ENCODE measurements at places on chromosomes 12 and 14.

GRCh38 chr14:105322791-105323556, 8.4 kb downstream of the PACS2 start:
- no peak for DNase-seq

- DNase-seq, result no peak
These were observed 209.6 kb downstream of the EMP1 start for GRCh38 chr12:13405961-13406703.

GRCh38 chr12:96824074-96824837, 82.8 kb upstream of the NEDD1 start:
- DNase-seq, result no peak

DNA sequence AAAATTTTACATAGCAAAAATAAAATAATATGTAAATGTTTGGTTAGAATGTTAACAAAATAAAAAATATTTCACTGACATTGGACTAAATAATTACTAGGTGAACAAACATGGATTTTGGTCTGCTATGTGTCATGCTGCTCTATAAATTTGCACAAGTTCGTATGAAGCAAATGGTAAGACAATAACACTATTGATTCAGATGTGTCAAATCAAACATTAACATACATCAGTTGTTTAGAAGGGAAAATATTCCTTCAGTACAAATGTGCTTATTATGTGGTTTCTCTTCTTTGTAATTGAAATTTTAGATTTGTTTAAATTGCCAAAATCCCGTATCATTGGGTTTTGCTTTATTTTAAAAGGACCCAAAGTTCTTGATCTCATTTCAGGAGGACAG, 46.9 kb downstream of the PAWR start:
- no peak for DNase-seq

GRCh38 chr12:105920161-105920684, 218.5 kb downstream of the NUAK1 start:
- DNase-seq, result no peak

DNA sequence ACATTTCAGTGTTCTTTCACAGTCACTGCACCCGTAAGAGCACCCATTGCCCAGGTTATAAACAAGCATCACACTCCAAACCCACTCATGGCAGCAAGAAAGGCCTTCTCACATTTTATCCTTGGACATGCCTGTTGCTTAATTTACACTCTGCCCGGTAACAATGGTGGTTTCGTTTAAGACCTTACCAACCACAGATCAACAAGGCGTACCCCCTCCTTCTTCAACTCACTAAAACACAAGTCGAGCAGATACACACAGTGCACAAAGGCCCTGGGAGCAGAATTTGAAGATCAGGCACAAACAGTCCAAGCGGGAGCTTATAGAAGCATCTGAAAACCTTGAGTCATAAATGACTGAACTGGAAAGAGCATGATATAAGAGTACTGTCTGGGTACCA, 98.1 kb downstream of the GALC start:
- DNase-seq, result no peak

GRCh38 chr14:74349757-74350156, 1.5 kb downstream of the VRTN start:
- DNase-seq, result no peak

DNA sequence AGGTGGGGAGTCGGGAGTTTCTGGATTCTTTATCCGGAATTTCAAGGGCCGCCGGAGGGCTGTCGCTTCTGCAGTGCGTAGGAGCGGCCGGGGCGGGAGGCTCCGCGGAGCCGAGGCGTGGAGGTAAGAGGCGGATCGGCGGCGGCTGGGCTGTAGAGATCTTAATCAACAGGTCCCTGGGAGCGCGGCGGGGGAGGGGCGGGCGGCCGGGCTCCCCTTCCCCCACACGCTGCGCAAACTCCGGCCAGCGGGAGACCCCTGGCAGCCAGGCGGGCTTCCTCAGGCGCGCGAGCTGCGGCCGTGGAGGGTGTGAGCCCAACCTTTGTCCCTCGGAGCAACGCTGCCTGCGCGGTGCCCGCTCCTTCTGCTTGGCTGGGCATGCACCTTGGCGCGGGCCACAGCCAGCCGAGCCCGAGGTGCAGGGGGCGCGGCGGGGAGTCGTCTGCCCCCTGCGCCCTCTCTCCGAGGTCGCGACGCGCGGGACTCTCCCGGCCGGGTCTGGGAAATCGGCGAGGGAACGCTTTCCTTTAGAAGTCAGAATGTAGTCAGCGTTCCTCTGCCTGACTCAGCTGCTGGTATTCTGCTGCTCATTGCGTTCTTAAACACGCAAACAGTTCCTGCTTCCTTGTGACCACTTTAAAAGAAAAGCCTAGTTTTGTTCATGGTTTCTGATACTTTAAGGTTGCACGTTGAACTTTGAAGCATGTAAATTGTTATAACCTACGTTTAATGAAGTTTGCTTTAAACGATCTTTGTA, at the start of gene PALS1:
TSS of gene PALS1 (plus strand) at position 25 of the 757 bp plus-strand sequence. CDS start 37,736 bp downstream, outside the sequence.
- peak; percentile 57 for DNase-seq

DNA sequence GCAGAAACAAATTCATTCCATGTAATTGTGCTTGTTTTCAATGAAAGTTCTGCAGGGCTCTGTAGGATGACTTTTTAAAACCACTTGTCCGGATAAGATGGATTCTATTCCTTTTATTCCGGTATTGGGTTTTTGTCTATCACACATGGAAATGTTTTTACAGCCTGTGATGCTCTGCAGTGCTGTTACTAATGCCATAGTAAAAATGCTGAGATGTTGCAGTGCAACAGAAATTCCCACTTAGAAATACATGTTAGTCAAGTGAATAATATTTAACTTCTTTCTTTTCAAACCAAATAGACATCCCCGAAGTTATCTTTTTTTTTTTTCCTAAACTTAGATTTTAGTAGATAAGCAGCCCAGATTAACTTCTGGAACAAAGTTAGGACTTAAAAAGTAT, 71.9 kb downstream of the RASSF8 start:
- DNase-seq, result no peak

DNA sequence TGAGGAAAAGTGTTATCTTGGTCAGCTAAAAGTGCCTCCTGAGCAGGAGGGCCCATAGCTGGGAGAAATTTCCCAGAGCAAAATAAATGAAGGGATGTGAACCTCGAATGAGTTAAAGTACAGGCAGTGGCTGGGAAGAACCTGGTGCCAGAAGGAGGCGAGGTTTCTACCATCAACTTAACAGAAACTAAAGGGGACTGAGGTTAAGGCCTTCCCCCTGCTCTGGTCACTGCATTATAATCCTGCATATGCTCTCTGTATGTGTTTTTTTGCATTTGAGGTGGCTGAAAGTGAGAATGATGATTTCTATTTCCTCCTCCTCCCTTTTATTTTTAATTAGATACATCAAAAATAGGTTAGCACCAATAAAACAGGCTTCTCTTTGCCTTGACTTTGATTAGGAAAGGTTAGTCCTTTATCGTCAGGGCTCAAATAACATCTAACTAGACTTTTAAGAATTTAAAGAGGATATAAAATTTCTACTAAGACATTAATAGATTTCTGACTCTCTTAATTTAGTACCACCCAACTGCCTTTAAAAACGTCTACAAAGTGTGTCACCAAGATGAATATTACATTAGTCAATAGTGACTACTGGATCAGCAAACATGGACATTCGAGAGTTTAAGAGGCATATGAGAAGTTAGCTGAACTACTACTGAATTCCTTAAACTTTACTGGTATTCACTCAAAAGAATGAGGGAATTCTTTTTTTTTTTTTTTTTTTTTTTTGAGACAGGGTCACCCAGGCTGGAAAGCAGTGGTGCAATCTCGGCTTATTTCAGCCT, 49.2 kb downstream of the GALNT4 start:
- no peak for DNase-seq

- DNase-seq, result no peak
These were observed 8.3 kb upstream of the TMEM106C start for GRCh38 chr12:47955059-47955458.

DNA sequence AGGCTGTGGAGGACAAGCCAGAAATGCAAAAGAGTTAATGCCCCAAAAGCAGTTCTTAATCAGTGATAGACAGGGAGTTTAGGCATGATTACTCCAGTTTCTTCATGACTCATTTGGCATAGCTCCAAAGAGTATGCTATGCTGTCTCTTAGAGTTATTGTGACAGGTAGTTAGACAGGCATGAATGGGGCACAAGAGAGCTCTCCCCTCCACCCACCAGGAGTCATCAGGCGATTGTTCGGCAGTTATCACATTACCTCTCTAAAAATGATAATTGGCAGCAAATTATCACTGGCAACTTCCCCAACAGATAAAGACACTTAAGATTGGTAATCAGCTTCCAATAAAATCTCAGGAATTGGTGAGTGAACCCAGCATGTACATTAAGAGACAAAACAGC, 320.1 kb downstream of the DAD1 start:
- DNase-seq, result peak; percentile 69

GRCh38 chr12:124506145-124506831, 61.1 kb downstream of the NCOR2 start:
- no peak for DNase-seq

- no peak for DNase-seq
These were observed 23.8 kb downstream of the GRIN2B start for GRCh38 chr12:13957576-13957975.

DNA sequence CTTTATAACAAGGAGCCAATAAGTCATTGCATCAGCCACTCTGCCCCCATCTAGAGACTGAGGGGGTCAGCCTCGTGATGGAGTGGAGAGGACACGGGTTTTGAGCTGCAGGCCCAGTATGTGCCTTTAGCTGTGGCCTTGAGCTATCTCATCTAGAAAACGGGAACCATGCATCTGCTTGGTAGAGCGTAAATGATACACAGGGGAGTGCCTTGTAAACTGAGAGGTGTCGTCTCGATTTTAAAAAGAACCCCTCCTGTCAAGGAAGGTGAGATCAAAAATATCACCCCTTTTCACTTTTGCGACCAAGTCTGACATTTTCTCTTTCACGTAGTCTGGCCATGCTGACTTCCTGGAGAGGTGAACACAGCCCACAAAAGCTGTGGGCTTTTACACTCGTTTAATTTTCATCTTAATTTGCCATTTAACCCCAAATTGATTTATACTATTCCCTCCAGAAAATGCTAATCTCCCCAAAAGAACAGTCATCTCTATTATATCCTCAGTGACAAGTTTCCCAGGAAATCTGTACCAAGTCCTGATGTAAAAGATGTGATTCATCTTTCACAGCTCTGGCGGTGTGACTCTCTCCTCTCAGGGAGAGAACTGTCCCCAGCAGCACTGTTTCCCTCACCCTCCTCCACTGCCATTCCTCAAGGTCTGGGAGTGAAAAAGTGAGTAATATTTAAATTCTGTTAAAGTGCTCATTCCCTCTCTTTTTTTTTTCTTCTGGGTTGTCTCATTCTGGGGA, 30.6 kb downstream of the VCPKMT start:
- peak; percentile 54 for DNase-seq

GRCh38 chr12:12916135-12916944, 25.0 kb downstream of the GPRC5A start:
- DNase-seq, result peak; percentile 53

DNA sequence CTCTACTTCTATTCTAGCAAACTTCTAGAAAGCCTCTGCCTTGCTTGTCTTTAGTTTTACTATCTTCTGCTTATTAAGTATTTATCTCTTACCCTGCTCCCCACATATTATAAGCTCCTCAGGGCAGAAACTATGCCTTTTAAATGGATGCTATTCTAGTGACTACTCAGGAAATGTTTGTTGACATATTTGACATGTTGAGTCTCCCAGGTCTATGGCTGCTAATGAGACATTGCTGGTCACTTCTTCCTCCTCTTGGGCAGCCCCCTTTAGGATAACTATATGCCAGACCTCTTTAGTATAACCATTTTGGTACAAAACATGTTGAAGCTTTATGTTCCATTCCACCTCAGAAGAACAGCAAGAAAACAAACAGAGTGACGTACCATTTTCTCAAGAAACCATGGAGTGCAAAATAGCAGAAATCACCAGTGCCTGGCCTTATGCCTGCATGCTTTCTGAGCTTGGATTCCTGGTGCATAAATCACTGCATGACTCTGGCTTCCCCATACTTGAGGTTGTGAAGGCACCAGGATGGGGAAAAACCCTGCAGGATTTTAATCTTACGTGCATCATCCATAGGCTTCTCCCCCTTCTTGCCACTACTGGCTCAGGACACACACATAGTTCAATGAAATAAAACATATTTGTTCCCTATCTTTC, 202.6 kb downstream of the TMX1 start:
- DNase-seq, result peak; percentile 83

- no peak for DNase-seq
These were observed 29.3 kb upstream of the KLRF1 start for GRCh38 chr12:9797722-9798619.

GRCh38 chr12:79453820-79454219, 236.9 kb downstream of the PAWR start:
- no peak for DNase-seq

DNA sequence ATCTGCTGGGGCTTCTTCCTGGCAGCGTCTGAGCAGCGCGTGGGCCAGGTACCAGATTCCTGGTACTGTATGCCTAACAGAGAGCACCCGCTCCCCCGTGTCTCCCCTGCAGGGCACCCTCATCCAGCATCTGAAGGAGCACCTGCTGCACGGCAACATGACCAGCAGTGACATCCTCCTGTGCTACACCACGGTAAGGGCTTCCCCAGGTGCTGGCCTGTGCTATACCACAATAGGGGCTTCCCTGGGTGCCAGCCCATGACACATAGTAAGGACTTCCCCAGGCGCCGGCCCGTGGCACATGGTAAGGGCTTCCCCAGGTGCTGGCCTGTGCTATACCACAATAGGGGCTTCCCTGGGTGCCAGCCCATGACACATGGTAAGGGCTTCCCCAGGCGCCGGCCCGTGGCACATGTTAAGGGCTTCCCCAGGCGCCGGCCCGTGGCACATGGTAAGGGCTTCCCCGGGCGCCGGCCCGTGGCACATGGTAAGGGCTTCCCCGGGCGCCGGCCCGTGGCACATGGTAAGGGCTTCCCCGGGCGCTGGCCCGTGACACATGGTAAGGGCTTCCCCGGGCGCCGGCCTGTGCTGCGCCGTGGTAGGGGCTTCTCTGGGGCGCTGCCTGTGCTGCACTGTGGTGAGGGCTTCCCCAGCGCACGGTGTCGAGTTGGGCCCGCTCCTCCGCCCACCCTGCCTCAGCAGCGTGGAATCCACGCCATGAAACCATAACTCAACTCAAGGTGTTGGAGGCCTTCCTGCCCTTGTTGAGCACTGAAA, 49.3 kb downstream of the AACS start:
- DNase-seq, result no peak

DNA sequence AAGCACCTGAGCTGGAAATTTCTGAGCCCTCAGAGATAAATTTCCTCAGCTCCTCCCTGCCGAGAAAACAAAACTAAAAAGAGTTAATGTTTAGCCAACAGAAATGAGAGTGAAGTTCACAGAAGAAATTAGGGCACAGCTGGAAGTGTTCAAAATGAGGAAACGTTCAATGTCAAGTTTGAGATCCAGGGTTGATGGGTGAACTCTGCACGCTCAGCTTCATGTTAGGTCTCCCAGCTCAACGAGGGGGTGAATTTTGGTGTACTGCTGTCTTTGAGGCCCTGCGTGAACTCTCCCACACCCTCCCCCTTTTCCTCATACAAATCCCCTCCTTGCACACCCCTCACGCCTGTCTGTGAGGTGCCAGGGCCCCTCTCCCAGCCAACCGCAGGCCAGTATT, 13.3 kb upstream of the OAS3 start:
- no peak for DNase-seq

- DNase-seq, result no peak
These were observed 112.3 kb downstream of the TTC6 start for GRCh38 chr14:37707716-37708115.

- no peak for DNase-seq
These were observed 809 bp downstream of the AP1G2 start for GRCh38 chr14:23566778-23567185.
